H1 (cell line): ENCODE measurements at places on chromosomes 1 and 21.

GRCh38 chr1:208544794-208545193 is 300.6 kb upstream of the PLXNA2 start:
- no peak for DNase-seq

GRCh38 chr1:157181258-157181657 is 43.1 kb upstream of the ETV3 start:
- DNase-seq, result no peak

GRCh38 chr1:221695301-221695700 is 46.6 kb downstream of the DUSP10 start:
- no peak for DNase-seq

GRCh38 chr1:145977016-145977415 is 12.5 kb downstream of the POLR3GL start:
- no peak for DNase-seq

- DNase-seq, result no peak
These were observed 5.7 kb upstream of the FYB2 start for GRCh38 chr1:56824938-56825337.

DNA sequence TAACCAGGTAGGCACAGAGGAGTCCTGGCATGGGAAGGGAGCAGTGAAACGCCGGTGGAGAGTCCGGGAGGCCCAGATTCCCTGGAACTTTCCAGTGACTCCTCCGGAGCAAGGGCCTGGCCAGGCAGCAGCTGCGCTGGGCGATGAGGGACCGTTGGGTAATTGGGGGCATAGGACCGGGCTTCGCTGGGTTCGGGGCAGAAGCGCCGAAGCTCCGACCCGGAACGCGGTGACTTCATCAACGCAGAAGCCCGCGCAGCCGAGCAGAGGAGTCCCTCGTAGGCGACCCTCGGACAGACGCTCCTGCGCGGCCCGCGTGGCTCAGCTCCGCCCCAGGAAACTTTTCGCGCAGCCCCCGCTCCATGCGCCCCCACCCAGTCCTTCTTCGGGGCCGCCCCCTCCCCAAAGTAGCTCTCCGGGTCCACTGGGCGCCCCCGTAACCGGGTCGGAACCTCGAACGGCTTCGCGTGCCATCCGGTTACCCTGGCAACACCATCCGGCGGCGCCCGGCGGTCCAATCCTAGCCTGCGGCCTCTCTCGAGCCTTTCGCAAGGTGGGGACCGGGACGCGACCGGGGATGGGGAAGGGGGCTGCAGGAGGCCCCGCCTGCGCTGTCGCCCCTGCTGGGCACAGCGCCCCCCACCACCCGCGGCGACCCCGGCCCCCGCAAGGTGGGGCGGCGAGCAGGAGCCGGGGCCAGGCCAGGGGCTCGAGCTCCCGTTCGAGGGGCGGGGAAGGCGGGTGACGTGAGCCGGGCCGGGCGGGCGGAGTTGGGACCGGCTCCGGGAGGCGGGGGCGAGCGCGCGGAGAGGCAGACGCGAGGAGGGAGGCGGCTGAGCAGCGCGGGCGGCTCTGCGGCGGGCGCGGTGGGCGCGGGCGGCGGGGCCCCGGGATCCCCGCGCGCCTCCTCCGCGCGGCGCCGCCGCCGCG is at the start of gene AJAP1:
TSS of gene AJAP1 (plus strand) at position 814 of the 930 bp plus-strand sequence. CDS start 817 bp downstream, outside the sequence.
- peak; percentile 84 for DNase-seq

DNA sequence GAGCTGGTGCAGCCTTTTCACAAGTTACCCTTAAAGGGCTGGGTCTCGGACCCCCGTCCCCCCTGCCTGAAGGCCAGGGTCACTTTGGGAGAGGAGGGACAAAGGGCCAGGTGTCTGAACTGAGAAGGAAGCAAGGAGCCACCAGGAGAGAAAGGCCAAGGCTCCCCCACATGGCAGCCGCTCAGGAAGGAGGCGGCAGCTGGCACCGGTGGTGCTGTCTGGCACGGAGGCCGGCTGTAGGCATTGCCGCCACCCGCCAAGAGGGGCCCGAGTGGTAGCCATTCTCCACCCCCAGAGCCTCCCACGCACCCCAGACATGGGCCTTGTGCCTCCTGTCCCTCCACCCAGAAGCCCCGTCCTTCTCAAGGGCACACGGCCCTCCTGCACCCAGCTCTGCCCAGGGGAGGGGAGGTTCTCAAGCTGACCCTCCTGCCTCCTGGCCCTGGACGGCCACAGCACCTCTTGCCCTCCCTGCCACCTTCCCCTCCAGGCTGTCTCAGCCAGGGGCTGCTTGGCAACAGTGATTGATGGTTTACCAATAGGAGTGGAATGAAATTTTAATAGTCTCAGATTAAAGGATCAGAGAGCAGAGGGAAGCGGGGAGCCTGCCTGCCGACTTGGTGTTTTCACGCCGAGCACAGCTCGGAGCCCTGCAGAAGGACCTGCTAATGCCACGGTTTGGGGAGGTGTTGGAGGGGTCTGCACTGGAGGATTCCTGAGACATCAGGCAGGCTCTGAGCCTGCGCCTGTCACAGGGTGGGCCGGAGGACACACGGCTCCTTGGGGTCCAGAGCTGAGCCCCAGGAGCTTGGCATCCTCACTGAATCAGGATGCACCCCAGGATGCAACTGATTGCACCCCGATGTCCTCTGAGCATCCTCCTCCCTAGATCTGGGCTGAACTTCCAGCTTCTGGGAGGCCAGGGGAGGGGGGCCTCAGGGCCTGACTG is 211.9 kb upstream of the VAMP3 start:
- DNase-seq, result no peak

GRCh38 chr1:88562991-88563390 is 121.1 kb upstream of the PKN2 start:
- DNase-seq, result no peak

GRCh38 chr1:160428655-160429054 is 28.3 kb downstream of the VANGL2 start:
- no peak for DNase-seq

DNA sequence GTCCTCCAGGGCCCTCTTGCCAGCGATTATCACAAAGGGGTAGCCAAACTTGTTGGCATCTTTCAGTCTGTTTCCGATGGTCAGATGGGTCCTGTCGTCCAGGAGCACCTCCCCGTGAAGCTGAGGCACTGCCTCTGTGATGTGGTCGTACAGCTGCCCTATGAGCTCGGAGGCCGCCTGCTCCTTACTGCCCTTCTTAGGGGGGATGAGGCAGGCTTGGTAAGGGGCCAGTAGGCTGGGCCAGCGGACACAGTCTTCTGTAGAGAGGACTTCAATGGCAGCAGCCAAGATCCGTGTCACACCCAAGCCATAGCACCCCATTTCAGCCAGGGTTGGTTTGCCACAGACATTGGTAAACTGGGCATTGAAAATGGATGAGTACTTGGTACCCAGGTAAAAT is 6.5 kb downstream of the PARS2 start:
- DNase-seq, result no peak

DNA sequence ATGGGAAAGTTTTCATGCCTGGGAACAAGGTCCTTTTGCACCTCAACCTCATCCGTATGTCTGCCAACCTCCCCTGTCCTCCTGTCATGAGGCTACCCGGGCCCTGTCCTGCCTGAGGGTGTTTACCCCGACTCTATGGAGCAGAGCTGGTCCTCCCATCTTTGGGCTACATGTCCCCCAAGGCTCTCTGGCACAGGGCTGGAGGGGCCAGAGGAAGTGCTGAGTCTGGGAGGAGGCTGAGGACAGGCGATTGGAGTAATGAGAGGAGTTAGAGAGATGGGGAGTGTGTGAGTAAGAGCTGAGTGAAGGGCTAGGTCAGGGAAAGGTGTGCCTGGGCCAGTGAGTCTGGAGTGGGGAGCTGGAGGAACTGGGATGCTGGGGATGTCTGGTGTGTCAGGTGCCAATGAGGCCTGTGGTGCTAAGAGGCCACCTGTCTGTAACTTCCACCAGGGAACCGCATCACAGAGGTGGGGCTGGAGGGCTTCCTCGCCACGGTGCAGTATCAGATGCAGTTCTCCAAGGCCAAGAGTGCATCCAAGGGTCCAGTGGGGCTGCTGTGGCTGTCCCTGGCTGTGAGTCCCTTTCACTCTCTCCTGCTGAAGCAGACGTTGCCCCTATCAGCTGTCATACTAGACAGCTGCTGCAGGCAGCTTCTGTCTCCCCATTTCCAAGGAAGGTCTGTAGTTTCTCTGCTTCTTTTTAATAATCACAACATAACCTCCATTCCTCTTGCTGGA is 11.7 kb downstream of the LRRC71 start:
- DNase-seq, result no peak

DNA sequence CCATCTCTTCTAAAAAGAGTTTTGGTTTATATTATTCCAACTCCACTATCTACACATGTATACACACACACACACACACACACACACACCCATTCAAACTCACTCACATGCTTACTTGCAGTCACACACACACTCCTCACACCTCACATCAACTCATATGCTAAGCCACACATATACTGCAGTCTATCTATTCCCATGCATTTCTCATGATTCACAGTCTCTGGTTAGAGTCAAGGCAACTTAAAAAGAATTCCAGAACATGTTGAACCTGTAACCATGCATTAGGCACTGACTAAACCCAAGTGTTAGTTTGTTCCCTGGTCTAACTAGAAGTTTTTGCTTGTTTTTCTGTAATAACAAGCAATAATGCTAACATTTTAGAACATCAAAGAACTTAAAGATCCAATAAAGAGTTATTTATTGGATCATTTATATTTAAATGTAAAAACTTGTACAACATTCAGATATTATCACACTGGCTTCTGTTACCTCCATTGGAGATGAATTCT is 931.1 kb downstream of the PLA2G4A start:
- no peak for DNase-seq

GRCh38 chr1:20095564-20096434 is 23.5 kb downstream of the PLA2G2D start:
- no peak for DNase-seq

- no peak for DNase-seq
These were observed 52.2 kb downstream of the ACP6 start for GRCh38 chr1:147618077-147618569.

DNA sequence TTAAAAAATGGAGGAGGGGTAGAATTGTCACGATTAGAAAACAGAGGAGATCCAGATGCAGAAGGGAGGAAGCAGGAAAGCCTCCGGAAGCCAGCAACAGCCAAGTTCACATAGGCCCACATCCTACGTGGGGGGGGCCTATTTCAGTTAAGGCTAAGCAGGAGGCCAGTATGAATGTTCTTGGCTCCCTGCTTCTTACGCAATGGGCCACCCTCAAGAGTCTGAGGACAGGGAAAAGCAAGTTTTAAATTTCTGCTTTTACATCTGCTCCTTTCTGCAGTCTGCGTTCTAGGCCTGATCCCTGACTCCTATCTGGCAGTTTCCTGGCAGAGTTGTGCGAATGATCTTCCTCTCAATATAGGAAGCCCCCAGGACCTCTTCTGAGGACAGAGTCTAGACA is 30.6 kb downstream of the RABIF start:
- no peak for DNase-seq

GRCh38 chr1:67368046-67368514 is 60.4 kb downstream of the IL12RB2 start:
- DNase-seq, result no peak
